ENCODE measurements at places on chromosomes 11 and 22. TPM values are rescaled to one million over a fixed set of nuclear protein-coding genes. Genes with fewer than 3 reads are reported as not detected.
A peak's percentile ranks its signal among the peaks of the same experiment; 100 is the strongest.

GRCh38 chr11:30206249-30206996 is 24.4 kb upstream of the FSHB start:
- DNase-seq, result no peak

GRCh38 chr11:11217929-11218628 is 135.0 kb downstream of the CSNK2A3 start:
- DNase-seq, result no peak

- no peak for DNase-seq
Observed at GRCh38 chr11:78192911-78193351, 4.2 kb downstream of the USP35 start.

DNA sequence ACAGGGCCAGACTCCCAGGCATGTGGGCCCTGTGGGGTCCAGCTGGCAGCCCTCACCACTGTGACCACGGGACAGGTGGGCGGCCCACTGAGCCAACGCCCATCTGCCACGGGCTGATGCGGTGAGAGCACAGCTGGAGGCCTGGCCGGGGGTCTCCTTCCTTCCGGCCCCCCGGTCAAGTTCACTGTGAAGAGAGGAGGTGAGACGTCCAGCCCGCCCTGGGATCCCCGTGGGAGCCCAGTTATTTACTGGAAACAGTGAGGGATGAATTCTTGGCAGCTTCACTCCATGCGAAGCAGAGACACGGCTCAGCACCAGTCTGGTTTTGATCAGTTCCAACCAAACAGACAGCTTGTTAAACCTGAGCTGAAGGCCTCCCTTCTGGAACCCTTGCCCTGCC is 38.7 kb downstream of the WNT11 start:
- no peak for DNase-seq

DNA sequence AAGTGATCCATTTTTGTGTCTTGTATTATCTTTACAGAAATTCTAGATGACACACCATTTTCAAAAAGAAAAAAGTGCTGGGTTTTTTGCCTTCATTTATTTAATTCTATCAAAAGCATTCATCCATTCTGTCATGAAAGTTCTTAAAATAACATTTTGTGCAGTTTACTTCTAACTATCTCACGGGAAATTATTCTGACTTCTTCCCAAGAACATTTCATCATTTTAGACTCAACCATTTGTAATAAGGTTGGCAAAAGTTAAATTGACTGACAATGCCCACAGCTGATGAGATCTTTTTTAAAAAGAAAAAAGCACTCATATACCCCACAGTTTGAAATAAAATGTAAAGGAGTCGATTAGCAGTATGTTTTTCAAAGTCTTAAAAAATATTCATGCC is 68.5 kb downstream of the SBF2 start:
- no peak for DNase-seq

DNA sequence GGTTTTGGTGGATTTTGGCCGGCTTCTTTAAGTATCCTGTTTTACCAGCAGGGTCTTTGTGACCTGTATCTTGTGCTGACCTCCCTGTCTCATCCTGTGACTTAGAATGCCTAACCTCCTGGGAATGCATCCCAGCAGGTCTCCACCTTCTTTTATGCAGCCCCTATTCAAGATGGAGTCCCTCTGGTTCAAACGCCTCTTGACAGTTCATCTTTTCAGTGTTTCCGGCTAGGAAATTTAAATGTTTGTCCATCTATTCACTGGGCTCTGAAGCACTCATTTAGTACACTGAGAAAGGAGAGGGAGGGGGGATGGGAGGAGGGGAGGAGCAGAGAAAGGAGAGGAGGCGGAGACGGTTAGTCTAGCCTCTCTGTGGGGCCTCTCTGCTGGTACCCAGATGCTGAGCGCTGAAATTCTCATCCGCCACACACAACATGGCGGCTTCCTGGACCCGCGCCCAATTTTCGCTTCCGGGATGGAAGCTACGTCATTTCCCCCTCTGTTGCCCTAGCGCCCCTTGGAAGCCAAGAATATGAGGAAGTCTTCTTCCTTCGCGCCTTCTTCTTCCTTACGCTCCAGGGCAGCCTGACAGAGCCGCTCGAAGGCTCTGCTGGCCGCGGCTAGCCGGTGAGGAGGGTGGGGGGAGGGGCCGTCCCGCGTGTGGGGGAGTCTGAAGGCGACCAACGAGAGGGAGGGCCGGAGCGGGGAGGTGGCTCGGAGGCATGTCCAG is 69.0 kb upstream of the SYT13 start:
- DNase-seq, result peak; percentile 73

DNA sequence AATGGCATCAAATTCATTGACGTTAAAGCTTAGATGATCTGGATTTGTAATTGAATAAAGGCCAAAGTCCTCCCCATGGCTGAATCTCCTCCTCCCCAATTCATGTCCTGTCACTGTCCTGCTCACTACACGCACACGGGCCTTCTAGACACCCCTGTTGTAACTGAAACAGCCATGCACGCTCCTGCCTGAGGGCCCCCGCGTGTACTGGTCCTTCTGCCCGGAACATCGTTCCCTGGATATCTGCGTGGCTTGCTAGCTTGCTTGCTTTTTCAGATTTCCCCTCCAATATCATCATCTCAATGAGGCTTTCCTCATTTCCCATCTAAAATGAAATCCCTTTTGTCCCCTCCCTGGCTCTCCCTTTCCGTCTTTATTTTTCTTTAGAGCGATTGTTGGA is 15.3 kb downstream of the PKNOX2 start:
- DNase-seq, result no peak

- no peak for DNase-seq
Observed at GRCh38 chr11:65699306-65699705, 12.7 kb upstream of the KAT5 start.

DNA sequence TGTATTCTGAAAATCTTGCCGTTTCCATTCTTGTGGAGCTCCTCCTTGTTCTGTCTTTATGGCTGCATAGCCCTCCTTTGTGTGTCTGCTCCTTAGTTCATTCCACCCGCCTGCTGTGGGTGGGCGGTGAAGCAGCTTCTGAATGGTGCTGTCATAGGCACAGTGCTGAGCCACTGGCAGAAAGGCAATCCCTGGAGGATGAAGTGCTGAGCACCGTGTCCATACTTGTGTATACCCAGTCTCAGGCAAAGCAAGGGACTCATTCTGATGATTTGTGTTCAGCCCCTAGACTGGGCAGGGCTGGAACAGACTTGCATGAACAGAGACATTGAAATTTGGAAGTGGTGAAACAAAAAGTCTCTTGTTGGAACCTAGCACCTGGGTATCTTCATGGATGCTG is 134.9 kb downstream of the MYO18B start:
- DNase-seq, result no peak

GRCh38 chr11:65891219-65892136 is 1.0 kb downstream of the CCDC85B start:
- peak; percentile 39 for DNase-seq

DNA sequence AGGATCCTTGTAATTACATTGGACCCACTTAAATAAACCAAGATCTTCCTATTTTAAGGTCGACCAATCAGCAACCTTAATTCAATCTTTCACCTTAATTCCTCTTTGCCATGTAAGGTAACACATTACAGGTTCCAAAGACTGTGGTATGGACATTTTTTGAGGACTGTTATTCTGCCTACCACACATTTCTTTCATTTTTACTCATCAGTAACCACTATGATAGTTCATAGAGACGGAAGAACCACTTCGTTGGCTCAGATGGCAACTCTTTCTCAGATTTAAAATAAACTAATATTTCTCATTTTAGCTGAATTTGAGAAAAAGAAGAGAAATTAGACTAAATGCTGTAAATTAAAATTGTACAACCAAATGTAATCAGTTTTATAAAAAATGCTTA is 96.3 kb downstream of the PAX6 start:
- DNase-seq, result no peak

- DNase-seq, result no peak
Observed at GRCh38 chr22:17243524-17243923, 24.3 kb upstream of the ADA2 start.

DNA sequence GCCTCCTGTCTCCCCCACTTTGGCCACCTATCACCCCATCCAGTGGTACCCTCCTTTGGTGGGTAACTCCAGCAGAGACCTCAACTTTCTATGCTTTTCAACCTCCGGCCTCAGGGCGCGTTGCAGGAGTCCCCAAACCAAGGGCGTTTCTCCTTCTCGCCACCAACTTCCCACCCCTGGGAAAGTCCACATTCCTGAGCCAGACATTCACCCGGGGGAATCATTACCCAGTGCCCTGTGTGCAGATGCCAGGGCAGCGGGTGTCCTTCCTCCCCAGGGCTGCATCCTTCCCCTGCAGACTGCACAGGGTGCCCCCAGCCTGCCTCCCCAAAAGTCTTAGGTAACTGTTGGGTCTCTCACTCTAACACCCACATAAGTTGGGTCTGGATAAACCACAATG is 26.4 kb downstream of the MYEOV start:
- no peak for DNase-seq

DNA sequence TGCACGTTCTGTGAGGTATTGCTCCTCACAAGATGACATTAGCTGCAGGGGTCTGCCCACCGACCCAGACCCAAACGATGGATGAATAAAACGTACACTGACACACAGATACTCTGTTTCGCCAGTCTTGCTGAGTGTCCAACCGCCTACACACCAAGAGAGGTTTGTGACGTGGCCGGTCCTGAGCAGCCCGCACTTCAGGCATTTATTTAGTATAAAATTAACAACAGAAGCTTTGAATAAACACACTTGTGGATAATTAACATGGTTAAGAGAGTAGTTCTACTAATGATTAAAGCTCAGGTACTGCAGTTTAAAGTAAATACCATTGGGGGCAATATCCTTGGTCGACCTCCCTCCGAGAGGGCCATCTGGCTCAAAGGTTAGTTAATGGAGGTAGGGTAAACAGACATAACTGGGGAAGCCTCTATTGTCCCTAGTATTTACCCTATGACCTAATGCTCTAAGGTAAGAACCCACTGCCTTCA is 75.7 kb downstream of the CCDC83 start:
- no peak for DNase-seq

DNA sequence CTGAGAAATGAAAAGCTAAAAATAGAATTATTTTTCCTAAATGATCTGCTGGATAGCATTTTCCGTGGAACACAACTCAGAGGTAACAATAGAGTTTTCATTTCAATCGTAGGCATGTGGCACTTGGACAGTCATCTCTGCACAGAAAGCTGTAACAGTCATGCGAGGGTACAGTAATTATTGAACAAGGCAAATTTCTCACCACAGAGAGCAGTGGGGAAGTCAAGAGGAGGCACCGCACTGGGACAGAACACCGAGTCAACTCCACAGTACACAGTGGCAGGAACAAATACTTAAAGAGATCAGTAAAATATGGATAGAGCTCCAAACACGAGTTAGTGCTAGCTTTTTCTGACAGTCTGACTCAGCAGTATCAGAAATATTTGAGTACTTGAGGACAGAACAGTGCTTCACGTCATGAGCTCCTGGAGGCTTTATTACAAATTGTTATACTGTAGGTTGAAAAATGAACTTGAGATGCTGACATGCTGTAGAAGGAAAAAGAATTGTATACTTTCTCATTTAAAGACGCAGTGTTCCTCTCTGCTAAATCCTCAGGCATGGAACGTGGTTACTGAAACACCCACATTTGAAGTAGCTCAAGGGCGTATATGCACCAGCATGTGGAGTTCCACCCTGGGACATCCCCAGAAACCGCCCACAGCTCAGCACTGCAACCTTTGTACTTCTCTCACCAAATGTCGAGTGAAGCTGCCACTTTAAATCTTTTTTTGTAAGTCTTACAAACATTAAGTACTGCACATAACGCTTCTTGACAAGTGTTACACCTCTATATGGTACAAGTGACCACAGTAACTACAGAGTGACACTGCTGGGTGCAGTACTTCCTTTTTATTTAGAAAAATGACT is 27.4 kb upstream of the YPEL1 start:
- no peak for DNase-seq

GRCh38 chr11:16117989-16118756 is 238.2 kb downstream of the SOX6 start:
- DNase-seq, result no peak

GRCh38 chr22:35558031-35558430 is 17.4 kb downstream of the RASD2 start:
- DNase-seq, result no peak

DNA sequence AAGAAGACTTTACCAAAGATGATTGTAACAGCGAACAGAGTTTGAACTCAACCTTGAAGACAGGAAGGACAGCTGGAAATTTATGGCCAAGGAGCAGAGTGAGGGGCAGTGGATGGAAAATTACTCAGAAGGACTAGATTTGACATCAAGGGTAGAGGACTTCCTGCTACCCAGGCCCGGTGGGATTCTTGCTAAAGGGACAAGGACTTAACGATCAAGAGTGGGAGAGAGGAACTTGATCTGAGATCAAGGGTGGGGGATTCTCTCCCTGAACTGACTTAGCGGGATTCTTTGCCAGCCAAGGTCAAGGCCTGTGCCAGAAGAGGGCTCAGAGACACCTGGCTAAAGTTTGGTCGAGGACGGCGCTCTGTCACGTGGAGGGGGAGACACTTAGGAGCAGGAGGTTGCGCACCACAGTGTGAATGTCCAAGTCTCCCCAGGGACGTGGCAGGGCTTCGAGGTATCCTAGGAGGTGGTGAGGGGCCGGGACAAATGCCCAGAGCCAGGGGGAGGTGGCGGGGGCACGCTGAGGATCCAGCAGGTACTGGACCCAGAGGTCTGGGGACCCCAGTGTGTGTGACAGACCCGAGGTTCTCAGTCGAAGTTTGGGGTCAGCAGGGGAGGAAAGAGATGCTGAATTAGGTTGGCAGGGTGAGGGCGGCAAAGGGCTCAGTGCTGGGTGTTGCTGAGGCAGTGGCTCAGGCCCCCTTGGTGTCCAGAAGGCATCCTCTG is 46.1 kb upstream of the SHISAL1 start:
- no peak for DNase-seq

DNA sequence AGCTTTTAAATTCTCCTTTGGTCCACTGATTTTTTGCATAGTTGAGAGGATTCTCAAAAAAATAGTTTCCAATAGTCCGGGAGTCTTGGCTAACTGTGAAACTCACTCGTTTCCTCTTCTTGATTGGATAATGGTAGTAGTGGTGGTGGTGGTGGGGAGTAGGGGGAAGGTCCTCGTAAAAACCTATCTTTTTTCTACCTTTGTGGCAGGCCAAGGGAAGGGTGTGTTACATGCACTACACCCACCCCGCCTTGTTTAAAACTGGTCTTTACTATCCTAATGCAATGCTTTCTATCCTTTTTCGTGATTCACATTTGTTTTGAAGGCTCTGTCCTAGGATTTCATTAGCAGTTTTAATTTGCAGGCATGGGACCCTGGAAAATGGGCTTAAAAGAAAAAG is 4.8 kb downstream of the TEAD1 start:
- no peak for DNase-seq

DNA sequence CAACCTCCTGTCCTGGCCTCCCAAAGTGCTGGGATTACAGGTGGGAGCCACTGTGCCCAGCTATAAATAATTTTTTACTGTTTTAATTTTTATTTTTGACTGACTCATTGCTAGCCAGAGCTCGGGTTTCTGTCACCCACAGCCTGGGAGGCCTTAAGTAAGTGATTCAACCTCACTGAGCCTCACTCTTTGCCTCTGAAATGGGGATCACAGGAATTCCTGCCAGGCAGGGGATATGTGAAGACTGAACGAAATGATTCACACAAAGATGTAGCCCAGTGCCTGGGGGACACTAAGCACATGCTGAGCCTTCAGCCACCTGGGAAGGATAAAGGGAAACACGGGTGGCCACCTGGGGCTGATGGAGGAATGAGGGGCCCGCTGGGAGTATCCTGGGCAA is 3.8 kb upstream of the LRRC74B start:
- no peak for DNase-seq

MGAT3 gene
- 11.5 TPM for total RNA-seq

F2 gene
- total RNA-seq, result 0.16 TPM

GLYAT gene
- not detected for total RNA-seq

BTBD18 gene
- total RNA-seq, result not detected

ADAMTS8 gene
- not detected for total RNA-seq

RIBC2 gene
- not detected for total RNA-seq

TTLL8 gene
- total RNA-seq, result not detected

PRR33 gene
- total RNA-seq, result not detected

CECR2 gene
- 1.00 TPM for total RNA-seq

MMP1 gene
- total RNA-seq, result not detected

FGF19 gene
- total RNA-seq, result 0.11 TPM
